ENCODE measurements at places on chromosomes 2 and 18. TPM values are rescaled to one million over a fixed set of nuclear protein-coding genes. Genes with fewer than 3 reads are reported as not detected.

Gene ANKRD30B
- total RNA-seq = not detected

Gene CYP26B1
- 2.5 TPM for total RNA-seq

Gene PLCD4
- total RNA-seq = 1.1 TPM

Gene OR6B2
- not detected for total RNA-seq

GRCh38 chr2:47225061-47225783 is 70.1 kb upstream of the STPG4 start:
- H3K27ac ChIP-seq = no peak overlapping the region
- peak; percentile 60 for DNase-seq
- peaks cover 22% of the 10 kb centered on the region for H3K4me1 ChIP-seq
- H3K4me3 ChIP-seq = no peak overlapping the region
- no peaks in the 10 kb centered on the region for H3K27me3 ChIP-seq
- no peaks in the 10 kb centered on the region for H3K36me3 ChIP-seq

DNA sequence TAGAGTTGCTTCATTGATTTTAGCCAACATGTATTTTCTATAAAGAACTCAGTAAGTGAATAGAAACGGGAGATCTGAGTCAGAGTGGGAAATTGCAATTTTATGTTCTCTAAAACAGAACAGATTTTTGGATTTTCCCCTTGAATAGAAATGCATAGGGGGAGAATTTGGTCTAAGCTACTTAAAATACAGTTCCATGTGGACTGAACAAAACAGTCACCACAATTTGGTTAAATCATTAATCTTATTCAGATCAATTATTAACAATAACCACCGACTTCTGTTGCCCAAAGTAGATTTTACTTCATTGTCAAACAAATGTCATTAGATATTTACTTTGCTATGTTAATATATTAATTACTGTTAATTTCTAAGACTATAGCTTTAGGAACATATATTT is 107.7 kb downstream of the SCG2 start:
- H3K27ac ChIP-seq = no peak overlapping the region
- H3K4me3 ChIP-seq = no peak overlapping the region
- no peaks in the 10 kb centered on the region for H3K27me3 ChIP-seq
- no peaks in the 10 kb centered on the region for H3K36me3 ChIP-seq
- DNase-seq = no peak
- H3K4me1 ChIP-seq = no peaks in the 10 kb centered on the region

- DNase-seq = no peak
- H3K4me1 ChIP-seq = peaks cover 41% of the 10 kb centered on the region
- H3K4me3 ChIP-seq = no peak overlapping the region
- no peaks in the 10 kb centered on the region for H3K36me3 ChIP-seq
- H3K27me3 ChIP-seq = no peaks in the 10 kb centered on the region
- no peak overlapping the region for H3K27ac ChIP-seq
Observed at GRCh38 chr2:108575132-108575966, 41.1 kb downstream of the LIMS1 start.

- peak overlapping the region; percentile 98 for H3K27ac ChIP-seq
- no peaks in the 10 kb centered on the region for H3K36me3 ChIP-seq
- H3K27me3 ChIP-seq = no peaks in the 10 kb centered on the region
Observed at GRCh38 chr18:2655954-2656236, 369 bp downstream of the SMCHD1 start.
